Osteoblast (primary cell): ENCODE measurements at places on chromosomes 16 and 17. TPM values are rescaled to one million over a fixed set of nuclear protein-coding genes. Genes with fewer than 3 reads are reported as not detected.

Gene C17orf78
- not detected in 2 replicates for total RNA-seq

Gene ACAP1
- 0.59 TPM in 1 of 2 replicates, not detected in the other for total RNA-seq

Gene CSH2
- not detected in 2 replicates for total RNA-seq

Gene HBA1
- not detected in 2 replicates for total RNA-seq

Gene BIRC5
- total RNA-seq, result 8.0 and 11.5 TPM in 2 replicates

Gene SERPINF2
- total RNA-seq, result under 0.01 TPM in 1 of 2 replicates, not detected in the other

Gene BAIAP3
- under 0.01 and 0.29 TPM in 2 replicates for total RNA-seq

Gene TNK1
- total RNA-seq, result 0.36 TPM in 1 of 2 replicates, not detected in the other

Gene FSCN2
- total RNA-seq, result 2.9 and 5.1 TPM in 2 replicates

DNA sequence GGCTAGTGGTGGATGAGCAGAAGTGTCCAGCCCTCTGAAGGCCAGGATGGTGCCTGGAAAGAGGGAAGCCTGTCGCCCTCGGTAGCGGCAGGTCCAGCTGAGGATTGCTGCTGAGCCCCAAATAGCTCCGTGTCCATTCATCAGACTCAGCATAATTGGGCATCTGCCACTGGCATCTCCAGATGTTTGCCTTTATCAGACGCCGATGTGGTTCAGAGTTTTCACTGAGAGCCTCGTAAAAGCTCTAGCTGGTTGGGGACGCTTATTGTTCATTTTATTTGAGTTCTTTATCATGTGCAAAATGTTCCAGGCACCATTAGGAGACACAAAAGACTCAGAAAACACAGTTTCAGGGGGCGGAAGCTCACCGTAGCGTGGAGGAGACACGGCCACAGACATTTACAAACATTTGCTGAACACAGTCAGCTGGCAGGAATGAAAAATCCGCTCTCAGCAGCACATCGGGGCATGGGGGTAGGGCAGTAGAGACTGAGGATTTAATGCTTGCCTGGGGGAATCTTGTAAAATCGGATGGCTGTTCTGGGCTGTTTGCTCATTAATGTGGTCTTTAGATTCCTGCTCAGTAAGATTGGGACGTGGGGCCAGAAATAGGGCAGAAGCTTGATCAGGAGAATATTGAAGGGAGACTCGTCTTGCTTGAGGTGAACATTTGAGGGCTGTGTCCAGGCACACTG lies 41.7 kb downstream of the SMPD3 start:
- H3K36me3 ChIP-seq, result no peaks in the 10 kb centered on the region
- peak; percentile 91 for DNase-seq
- peaks cover 4% of the 10 kb centered on the region for H3K27me3 ChIP-seq
- H3K27ac ChIP-seq, result peak overlapping the region; percentile 14
- peaks cover 23% of the 10 kb centered on the region for H3K4me1 ChIP-seq

GRCh38 chr17:73822371-73822770 lies 178.1 kb upstream of the SDK2 start:
- no peak overlapping the region for H3K27ac ChIP-seq
- DNase-seq, result no peak
- no peaks in the 10 kb centered on the region for H3K36me3 ChIP-seq
- H3K4me3 ChIP-seq, result no peak overlapping the region
- no peaks in the 10 kb centered on the region for H3K27me3 ChIP-seq
- H3K4me1 ChIP-seq, result no peaks in the 10 kb centered on the region

- peaks cover 10% of the 10 kb centered on the region for H3K4me1 ChIP-seq
- peaks cover 6% of the 10 kb centered on the region for H3K27me3 ChIP-seq
- peak; percentile 69 for DNase-seq
These were observed 415 bp downstream of the ABCA5 start for GRCh38 chr17:69326377-69327059.

DNA sequence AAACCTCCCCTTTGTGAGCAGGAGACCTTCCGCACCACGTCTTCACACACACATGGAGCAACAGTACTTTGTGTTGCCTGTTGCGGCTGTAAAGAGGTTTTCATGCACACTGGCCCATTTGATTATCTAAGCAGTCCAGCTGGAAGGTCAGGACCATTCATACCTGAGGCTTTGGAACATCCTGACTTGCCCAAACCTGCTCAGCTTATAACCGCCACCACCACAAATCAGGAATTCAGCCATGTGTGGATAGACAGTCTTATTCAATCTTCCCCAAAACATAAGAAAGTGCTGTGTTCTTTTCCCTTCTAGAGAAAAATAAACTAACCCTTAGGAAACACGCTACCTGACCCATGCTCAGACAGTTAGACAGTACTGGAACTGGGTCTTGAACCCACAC lies 81.6 kb upstream of the XYLT1 start:
- H3K27me3 ChIP-seq, result no peaks in the 10 kb centered on the region
- DNase-seq, result no peak
- peaks cover 20% of the 10 kb centered on the region for H3K4me1 ChIP-seq
- no peak overlapping the region for H3K4me3 ChIP-seq
- H3K36me3 ChIP-seq, result no peaks in the 10 kb centered on the region

DNA sequence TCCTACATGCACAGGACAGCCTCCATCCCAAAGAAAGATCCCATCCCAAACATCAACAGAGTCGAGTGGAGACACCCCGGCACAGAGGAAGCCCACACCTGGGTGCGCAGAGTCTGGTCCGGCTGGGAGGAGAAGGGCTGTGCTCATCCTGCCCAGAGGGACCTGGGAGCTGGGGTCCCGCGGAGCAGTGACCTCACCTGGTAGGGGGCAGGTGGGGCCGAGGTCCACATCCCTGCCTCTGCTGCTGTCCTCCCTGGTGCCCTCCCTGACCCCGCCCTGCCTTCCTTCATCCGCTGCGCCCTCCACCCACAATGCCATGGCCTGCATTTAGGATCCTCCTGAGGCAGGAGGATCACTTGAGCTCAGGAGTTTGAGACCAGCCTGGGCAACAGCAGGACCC lies 2.9 kb downstream of the C16orf90 start:
- peaks cover 5% of the 10 kb centered on the region for H3K36me3 ChIP-seq
- no peak overlapping the region for H3K27ac ChIP-seq
- H3K4me3 ChIP-seq, result no peak overlapping the region
- no peaks in the 10 kb centered on the region for H3K4me1 ChIP-seq

GRCh38 chr17:40099619-40100418 lies 570 bp downstream of the NR1D1 start:
- H3K4me1 ChIP-seq, result peaks cover 28% of the 10 kb centered on the region
- peak overlapping the region; percentile 86 for H3K4me3 ChIP-seq
- peak overlapping the region; percentile 96 for H3K27ac ChIP-seq
- DNase-seq, result peak; percentile 46
- H3K36me3 ChIP-seq, result peaks cover 22% of the 10 kb centered on the region

- H3K27ac ChIP-seq, result no peak overlapping the region
- H3K4me3 ChIP-seq, result no peak overlapping the region
- no peaks in the 10 kb centered on the region for H3K27me3 ChIP-seq
- DNase-seq, result no peak
These were observed 149.0 kb upstream of the MPHOSPH6 start for GRCh38 chr16:82319038-82319437.

DNA sequence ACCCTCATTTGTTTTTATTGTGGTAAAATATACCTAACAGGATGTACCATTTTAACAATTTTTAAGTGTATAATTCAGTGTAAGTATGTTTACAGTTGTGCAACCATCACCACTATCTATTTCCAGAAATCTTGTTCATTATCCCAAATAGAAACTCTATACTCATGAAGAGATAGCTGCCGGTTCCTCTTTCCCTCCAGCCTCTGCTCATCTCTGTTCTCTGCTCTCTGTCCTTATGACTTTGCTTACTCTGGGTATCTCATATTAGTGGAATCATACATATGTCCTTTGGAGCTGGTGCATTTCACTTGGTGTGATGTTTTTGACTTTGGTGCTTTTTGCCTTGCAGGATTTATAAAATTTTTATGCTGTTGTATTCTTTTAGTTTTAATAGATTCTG lies 19.4 kb downstream of the CYLD start:
- no peak overlapping the region for H3K4me3 ChIP-seq
- peaks cover 9% of the 10 kb centered on the region for H3K4me1 ChIP-seq
- no peaks in the 10 kb centered on the region for H3K27me3 ChIP-seq
- peaks cover 21% of the 10 kb centered on the region for H3K36me3 ChIP-seq

- H3K27me3 ChIP-seq, result peaks cover 35% of the 10 kb centered on the region
- peak; percentile 89 for DNase-seq
- H3K27ac ChIP-seq, result no peak overlapping the region
- H3K4me3 ChIP-seq, result no peak overlapping the region
- H3K36me3 ChIP-seq, result no peaks in the 10 kb centered on the region
These were observed 2.0 kb downstream of the WSCD1 start for GRCh38 chr17:6072157-6072556.

- no peaks in the 10 kb centered on the region for H3K27me3 ChIP-seq
- peak overlapping the region; percentile 91 for H3K27ac ChIP-seq
- H3K4me3 ChIP-seq, result no peak overlapping the region
- H3K4me1 ChIP-seq, result peaks cover 19% of the 10 kb centered on the region
- no peak for DNase-seq
These were observed 25.6 kb upstream of the CRISPLD2 start for GRCh38 chr16:84794186-84794585.

DNA sequence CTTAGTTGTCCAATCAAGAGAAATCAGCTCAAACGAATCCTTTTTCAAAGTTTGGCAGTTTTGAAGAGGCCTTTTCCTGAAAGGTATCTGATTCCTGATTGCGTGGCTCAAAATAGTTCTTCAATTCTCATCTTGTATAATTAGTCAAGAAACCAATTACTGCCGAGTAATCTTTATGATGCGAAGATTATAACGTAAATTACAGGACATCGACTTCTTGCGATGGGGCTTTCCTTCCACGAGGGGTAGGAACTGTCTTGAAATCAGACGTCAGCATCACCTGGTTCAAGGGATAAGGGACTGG lies 644 bp upstream of the ARL2BP start:
- H3K4me1 ChIP-seq, result peaks cover 11% of the 10 kb centered on the region
- no peak for DNase-seq
- H3K27me3 ChIP-seq, result no peaks in the 10 kb centered on the region
- H3K36me3 ChIP-seq, result peaks cover 35% of the 10 kb centered on the region

- H3K27ac ChIP-seq, result no peak overlapping the region
- no peaks in the 10 kb centered on the region for H3K4me1 ChIP-seq
- no peaks in the 10 kb centered on the region for H3K36me3 ChIP-seq
- DNase-seq, result no peak
These were observed 408.6 kb downstream of the MAF start for GRCh38 chr16:79191933-79192332.

GRCh38 chr17:22251498-22251897 lies 559.2 kb downstream of the KCNJ18 start:
- no peak for DNase-seq
- no peaks in the 10 kb centered on the region for H3K36me3 ChIP-seq
- H3K27me3 ChIP-seq, result no peaks in the 10 kb centered on the region
- H3K4me1 ChIP-seq, result no peaks in the 10 kb centered on the region

DNA sequence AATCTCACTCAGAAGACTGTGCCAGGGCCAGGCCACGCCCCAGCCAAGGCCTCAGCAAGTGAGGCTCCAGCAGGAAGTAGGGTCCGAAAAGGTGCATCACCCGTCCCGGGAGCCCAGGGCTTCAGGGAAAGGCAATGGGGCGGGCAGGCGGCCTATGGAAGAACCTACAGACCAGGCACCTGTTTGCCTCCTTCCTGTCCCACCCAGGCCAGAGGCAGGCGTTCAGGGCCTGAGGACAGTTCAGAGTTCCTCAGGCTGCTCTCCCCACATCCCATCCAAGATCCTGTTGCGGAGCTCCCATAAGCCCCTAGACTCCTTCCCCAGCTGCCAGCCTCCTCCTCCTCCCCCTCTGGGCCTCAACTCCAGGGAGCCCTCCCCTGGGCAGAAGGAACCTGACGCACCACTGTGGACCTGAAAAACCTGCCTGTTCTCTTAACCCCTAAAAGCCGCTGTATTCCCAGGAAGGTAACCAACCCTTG lies 2.3 kb downstream of the CLUH start:
- peaks cover 47% of the 10 kb centered on the region for H3K4me1 ChIP-seq
- H3K27ac ChIP-seq, result peak overlapping the region; percentile 33
- peak; percentile 74 for DNase-seq
- H3K4me3 ChIP-seq, result peak overlapping the region; percentile 7
- H3K36me3 ChIP-seq, result no peaks in the 10 kb centered on the region
